B cell (primary cell): ENCODE measurements at places on chromosomes 6 and 20.

DNA sequence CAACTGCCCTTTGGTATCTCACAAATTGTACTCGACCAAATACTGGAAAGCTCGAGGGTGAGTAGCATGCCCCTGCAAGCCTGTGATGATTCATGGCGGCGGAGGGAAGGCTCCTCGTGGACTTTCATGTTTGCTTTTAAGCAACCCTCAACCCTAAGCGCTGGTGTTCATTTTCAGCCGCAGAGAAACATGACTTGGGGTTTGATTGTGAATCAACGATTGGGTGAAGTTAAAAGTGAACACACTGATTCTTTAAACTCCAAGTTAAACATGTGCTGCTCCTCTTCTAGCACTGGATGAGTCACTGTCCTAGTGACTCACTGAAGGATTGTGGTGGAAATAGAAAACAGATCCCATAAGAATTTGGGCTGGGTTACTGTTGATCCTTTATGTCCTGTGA lies 8.3 kb downstream of the CD109 start:
- DNase-seq, result no peak

DNA sequence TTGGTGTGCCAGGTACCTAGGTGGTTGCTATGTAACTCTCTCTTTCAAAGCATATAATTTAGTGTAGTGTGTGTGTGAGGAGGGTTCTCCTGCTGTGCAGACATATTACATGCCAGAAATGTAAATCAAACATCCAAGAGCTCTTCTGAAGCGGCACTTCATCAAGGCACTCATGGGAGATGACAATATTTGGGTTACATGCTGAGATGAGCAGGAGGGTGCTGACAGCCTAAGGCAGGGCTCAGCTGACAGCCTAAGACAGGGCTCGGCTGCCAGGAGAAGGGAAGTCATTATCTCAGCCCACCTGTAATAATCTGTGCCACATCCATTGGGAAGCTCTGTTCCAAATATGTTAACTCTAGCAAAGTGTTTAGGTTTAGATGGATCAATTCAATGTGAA lies 39.1 kb downstream of the ADGRF5 start:
- no peak for DNase-seq

- DNase-seq, result no peak
Observed at GRCh38 chr6:92587525-92587924, 831.8 kb downstream of the EPHA7 start.

DNA sequence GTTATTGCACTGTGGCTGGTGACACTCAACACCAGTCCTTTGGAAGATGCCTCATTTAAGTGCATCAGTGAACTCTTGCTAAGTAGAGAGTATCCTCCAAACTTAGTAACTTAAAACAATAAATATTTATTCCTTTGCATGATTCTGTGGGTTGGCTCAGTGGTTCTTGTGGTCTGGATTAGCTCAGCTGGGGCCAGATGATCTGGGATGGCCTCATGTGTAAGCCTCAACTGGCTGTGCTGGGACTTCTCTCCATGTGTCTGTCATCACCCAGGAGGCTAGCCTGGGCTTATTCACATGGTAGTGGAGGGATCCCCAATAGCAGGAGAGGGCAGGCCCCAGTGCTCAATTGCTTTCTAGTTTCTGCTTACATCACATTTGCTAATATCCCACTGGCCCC lies 8.3 kb downstream of the LRRN4 start:
- DNase-seq, result no peak

- DNase-seq, result no peak
Observed at GRCh38 chr6:19554356-19555225, 282.6 kb upstream of the ID4 start.

- DNase-seq, result peak; percentile 66
Observed at GRCh38 chr6:12595161-12595811, 121.3 kb upstream of the PHACTR1 start.
